ENCODE measurements at places on chromosomes 3 and 15. TPM values are rescaled to one million over a fixed set of nuclear protein-coding genes. Genes with fewer than 3 reads are reported as not detected.

RNF123 gene
- total RNA-seq: 130 TPM

CHRM5 gene
- total RNA-seq: not detected

ISLR2 gene
- total RNA-seq: 0.62 TPM

CACNA2D3 gene
- total RNA-seq: 9.5 TPM

SERPINI2 gene
- not detected for total RNA-seq

ANKUB1 gene
- not detected for total RNA-seq

AQP9 gene
- 1.2 TPM for total RNA-seq

ZNF660 gene
- total RNA-seq: 0.39 TPM

SUSD5 gene
- total RNA-seq: 2.2 TPM

NAALADL2 gene
- 0.80 TPM for total RNA-seq

SLC28A2 gene
- total RNA-seq: not detected

SEMA3B gene
- 1.8 TPM for total RNA-seq

GCSAM gene
- not detected for total RNA-seq

SYNPR gene
- not detected for total RNA-seq

GAP43 gene
- not detected for total RNA-seq

KLF15 gene
- 118 TPM for total RNA-seq

ZNF280D gene
- total RNA-seq: 19.9 TPM

ITIH3 gene
- 3.1 TPM for total RNA-seq

PTH1R gene
- total RNA-seq: 7.9 TPM

TOP2B gene
- 58.0 TPM for total RNA-seq

NEK4 gene
- total RNA-seq: 25.6 TPM

ROPN1B gene
- 0.66 TPM for total RNA-seq

SRGAP3 gene
- 2.3 TPM for total RNA-seq

P3H2 gene
- 0.24 TPM for total RNA-seq

REC114 gene
- not detected for total RNA-seq

SGO1 gene
- total RNA-seq: not detected

CHRD gene
- 2.9 TPM for total RNA-seq

DPPA4 gene
- total RNA-seq: not detected

MNS1 gene
- 0.62 TPM for total RNA-seq

FEZF2 gene
- not detected for total RNA-seq

MESP2 gene
- total RNA-seq: not detected

CGNL1 gene
- total RNA-seq: 0.78 TPM

DCP1A gene
- total RNA-seq: 16.9 TPM

XXYLT1 gene
- total RNA-seq: 0.87 TPM

GABRR3 gene
- total RNA-seq: not detected

ADAMTSL3 gene
- 0.66 TPM for total RNA-seq

RBP2 gene
- total RNA-seq: not detected

FBXO40 gene
- 40.8 TPM for total RNA-seq

TICRR gene
- total RNA-seq: not detected

NOX5 gene
- total RNA-seq: not detected

SAMD7 gene
- total RNA-seq: not detected

FETUB gene
- not detected for total RNA-seq

STX19 gene
- total RNA-seq: not detected

MPI gene
- 129 TPM for total RNA-seq

POLQ gene
- 0.24 TPM for total RNA-seq

ITIH4 gene
- 11.1 TPM for total RNA-seq

LRRC28 gene
- total RNA-seq: 48.5 TPM

GUCA1C gene
- total RNA-seq: not detected

ARGFX gene
- not detected for total RNA-seq
